ENCODE measurements at places on chromosomes 3 and 15.

GRCh38 chr15:52137432-52138357, 25.1 kb upstream of the BCL2L10 start:
- DNase-seq: no peak

GRCh38 chr3:124985349-124985748, 50.8 kb upstream of the MUC13 start:
- DNase-seq: no peak

DNA sequence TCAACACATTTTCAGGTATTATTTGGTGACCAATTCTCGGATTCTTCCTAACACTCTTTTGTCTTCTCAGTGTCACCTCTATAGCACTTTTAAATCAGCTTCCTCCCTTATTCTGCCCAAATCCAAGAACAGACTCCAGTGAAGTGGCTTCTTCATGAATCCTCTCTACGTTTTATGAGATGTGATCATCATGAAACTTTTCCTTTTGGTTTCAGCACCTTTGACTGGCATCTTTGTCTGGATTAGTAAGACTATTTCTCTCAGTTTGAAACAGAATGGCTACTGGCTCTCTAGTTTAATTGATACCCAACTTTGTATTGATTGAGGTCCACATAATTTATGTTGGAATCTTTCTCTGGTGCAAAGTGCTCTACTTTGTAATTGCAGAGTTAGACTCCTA, 45.6 kb downstream of the CMC1 start:
- DNase-seq: no peak

GRCh38 chr15:43316016-43316970, 14.1 kb downstream of the LCMT2 start:
- no peak for DNase-seq

- no peak for DNase-seq
Measured at GRCh38 chr3:106263011-106263410, 394.2 kb upstream of the CBLB start.

Data from activated T-cell treated with anti-CD3 and anti-CD28 coated beads for 1 hour (primary cell).